ENCODE measurements at places on chromosomes 3 and 15. TPM values are rescaled to one million over a fixed set of nuclear protein-coding genes. Genes with fewer than 3 reads are reported as not detected.

DNA sequence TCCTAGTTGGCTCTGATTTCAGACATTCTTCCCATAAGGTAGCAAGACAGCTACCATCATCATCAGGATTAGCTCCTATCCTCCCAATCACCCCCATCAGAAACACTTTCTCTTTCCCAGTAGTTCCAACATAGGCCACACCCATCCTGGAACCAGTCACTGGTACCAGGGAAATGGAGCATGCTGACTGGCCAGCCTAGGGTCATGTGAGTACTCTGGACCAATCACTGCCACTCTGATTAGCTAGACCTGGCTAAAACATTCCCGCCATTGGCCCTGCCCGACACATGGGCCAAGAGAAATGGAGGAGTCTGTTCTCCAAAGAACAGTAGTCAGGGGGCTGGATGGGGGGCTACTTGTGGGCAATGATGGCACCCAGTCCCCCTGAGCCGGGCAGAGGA is 12.4 kb downstream of the EFCC1 start:
- no peak for DNase-seq

Gene ZDHHC23
- total RNA-seq: 7.2 TPM

GRCh38 chr3:124791142-124791541 is 60.9 kb downstream of the UMPS start:
- no peak for DNase-seq

GRCh38 chr3:12947504-12948369 is 106.4 kb upstream of the RPL32 start:
- no peak for DNase-seq

GRCh38 chr3:115876876-115877614 is 253.7 kb downstream of the GAP43 start:
- DNase-seq: no peak

Gene HGD
- total RNA-seq: 4.1 TPM

GRCh38 chr15:91890614-91891013 is 37.1 kb downstream of the SLCO3A1 start:
- no peak for DNase-seq

Gene TRANK1
- 99.9 TPM for total RNA-seq

Gene DNAJB8
- total RNA-seq: not detected

Data from T-cell (primary cell).